SK-N-SH (cell line): ENCODE measurements at places on chromosomes 4 and X.

DNA sequence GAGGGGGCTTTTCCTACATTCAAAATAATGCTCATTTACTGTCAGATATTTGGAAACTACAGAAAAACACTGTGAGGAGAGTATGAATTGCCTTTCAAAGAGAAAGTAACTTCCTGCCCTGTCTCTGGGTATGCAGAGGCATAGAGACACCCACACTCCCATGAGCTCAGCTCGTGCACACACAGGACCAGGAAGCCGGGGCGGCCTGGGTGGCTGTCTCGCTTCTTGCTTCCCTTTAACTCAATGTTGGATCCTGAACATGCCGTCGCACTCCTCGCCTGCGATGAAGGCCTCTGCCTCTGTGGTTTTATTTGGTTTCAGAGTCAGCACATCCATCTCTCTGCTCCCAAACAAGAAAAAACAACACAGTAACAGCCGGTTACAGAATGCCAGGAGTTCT is 40.1 kb upstream of the GPR78 start:
- no peak for DNase-seq

- DNase-seq: peak; percentile 16
Observed at GRCh38 chr4:84796394-84796793, 170.1 kb downstream of the WDFY3 start.

DNA sequence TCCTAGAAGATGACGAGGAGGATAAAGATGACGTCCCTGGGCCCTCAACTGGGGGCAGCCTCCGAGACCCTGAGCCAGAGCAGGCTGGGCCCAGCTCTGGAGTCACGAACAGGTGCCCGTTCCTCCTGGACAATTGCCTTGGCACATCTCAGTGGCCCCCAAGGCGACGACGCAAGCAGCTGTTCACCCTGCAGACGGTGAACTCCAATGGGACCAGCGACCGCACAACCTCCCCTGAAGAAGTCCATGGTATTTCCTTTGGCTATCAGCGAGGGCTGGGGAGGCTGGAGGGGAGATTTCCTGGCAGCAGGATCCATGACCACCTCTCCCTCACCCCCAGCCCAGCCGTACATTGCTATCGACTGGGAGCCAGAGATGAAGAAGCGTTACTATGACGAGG is 11.9 kb downstream of the USP11 start:
- DNase-seq: no peak

GRCh38 chr4:10383417-10383816 is 73.8 kb downstream of the ZNF518B start:
- DNase-seq: no peak

- no peak for DNase-seq
Observed at GRCh38 chr4:128727658-128728057, 81.8 kb upstream of the JADE1 start.

- no peak for DNase-seq
Observed at GRCh38 chr4:188839704-188840103, 700.5 kb downstream of the TRIML1 start.
